ENCODE measurements at places on chromosomes 16 and 17.

DNA sequence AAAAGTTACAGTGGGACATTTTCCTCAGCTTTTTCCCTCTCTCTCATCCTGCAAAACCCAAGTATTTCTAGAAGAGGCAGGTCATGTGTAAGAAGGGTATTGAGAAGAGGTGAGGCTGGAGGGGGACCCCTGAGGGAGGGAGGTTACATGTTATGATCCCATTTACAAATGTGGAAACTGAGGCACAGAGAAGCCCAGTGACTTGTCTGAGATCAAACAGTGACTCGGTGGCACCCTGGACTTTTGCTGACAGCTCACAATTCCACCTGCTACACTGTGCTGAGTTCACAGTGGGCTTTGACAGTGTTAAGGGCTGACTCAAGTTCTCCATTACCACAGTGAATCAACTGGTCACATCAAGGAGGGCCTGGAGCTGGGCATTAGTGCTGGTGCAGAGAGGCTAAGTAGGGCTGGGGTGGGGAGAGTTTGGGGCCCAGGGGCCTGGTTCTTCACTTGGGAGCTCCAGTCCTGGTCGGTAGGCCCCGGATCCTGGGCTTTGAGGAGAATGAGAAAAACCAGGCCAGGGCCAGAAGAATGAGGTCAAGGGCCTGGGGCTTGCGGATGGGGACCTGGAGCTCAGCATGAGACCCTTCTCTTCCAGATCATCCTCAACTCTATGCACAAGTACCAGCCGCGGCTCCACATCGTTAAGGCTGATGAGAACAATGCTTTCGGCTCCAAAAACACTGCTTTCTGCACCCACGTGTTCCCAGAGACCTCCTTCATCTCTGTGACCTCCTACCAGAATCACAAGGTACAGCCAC, 26.0 kb downstream of the TBX4 start:
- DNase-seq: no peak

GRCh38 chr16:86597126-86597879, 19.0 kb downstream of the FOXL1 start:
- DNase-seq: no peak

GRCh38 chr17:2214047-2214928, 89.3 kb downstream of the SMG6 start:
- peak; percentile 85 for DNase-seq

DNA sequence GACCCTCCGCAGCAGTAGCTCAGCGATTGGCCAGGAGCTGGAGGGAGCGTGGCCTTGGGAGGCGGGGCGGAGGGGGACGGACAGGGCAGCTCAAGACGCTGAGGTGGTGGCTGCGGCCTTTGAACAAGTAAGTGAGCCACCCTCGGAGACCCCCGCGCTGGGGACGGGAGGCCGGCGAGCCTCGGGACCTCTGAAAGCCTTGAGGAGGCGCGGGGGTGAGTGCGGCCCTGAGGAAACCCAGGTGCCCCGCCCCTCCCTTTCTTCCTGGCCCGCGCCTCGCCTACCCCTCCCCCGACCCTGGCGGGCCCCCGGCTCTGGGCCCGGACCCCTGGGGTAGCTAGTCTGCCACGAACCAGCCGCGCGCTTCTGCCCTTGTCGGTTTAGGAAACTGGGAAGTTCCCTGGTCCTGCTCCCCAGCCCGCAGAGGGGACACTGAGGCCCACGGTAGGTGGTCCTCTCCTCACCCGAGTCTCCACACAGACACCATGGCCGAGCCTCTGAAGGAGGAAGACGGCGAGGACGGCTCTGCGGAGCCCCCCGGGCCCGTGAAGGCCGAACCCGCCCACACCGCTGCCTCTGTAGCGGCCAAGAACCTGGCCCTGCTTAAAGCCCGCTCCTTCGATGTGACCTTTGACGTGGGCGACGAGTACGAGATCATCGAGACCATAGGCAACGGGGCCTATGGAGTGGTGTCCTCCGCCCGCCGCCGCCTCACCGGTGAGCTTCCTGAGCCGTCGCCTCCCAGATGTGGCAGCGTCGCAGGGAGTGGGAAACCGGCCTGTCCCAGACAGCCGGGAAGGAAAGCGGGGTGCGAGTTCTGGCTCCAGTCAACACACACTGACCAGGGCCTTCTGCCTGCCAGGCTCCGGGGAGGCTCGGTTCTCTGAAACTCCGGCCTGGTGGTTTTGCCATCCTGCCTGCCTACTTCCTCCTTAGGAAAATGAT, at the start of gene MAPK7:
Gene MAPK7 (plus strand): TSS at position 83 of the 945 bp plus-strand sequence. CDS start 403 bp downstream, at position 486.
- DNase-seq: no peak

DNA sequence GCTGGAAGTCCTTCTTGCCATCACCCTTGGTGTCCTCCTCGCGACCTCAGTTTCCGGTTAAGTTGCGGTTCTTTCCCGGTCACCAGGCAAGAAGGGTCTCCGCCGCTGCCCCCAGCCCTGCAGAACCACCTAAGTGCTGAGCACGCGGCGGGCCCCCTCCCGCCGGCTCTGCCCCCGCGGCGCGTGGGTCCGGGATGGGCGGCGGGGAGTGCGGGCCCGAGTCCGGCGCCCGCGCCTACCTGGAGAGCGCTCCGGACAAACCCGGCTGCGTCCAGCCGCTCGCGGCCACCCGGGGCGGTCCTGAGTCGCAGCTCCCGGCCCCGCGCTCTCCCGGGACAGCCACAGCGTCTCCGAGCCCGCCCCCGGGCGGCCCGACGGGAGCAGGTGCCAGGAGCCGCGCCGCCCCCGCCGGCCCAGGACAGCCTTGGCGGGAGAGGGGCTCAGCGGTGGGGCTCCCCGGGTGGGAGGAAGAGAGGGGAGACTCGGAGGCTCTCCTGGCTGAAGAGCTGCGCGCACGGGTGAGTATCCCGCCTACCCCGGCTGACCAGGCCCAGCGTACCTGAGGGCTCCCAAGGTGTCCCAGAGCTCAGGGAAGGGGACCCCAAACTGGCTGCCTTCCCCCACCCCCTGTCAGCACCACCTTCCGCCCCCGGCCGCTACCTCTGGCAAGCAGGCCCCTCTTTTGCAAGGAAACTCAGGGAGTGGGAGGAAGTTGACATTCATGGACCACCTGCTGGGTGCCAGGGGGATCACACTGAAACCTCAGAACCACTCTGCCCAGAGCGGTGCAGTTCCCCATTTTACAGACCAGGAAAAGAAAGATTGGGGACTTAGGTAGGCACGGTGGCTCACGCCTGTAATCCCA, 22.2 kb upstream of the C17orf113 start:
- DNase-seq: no peak

DNA sequence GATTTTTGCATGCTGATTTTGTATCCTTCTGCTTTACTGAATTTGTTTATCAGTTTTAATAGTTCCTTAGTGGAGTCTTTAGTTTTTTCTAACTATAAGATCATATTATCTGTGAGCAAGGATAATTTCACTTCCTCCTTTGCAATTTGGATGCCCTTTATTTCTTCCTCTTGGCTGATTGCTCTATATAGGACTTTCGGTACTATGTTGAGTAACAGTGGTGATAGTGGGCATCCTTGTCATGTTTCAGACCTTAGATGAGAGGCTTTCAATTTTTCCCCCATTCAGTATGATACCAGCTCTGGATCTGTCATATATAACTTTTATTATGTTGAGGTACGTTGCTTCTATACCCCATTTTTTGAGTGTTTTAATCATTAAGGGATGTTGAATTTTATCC, 224.5 kb upstream of the CNTNAP4 start:
- no peak for DNase-seq

GRCh38 chr17:6035801-6036394, 34.3 kb upstream of the WSCD1 start:
- no peak for DNase-seq

- DNase-seq: no peak
Observed at GRCh38 chr17:51224402-51225262, 35.2 kb downstream of the MBTD1 start.

DNA sequence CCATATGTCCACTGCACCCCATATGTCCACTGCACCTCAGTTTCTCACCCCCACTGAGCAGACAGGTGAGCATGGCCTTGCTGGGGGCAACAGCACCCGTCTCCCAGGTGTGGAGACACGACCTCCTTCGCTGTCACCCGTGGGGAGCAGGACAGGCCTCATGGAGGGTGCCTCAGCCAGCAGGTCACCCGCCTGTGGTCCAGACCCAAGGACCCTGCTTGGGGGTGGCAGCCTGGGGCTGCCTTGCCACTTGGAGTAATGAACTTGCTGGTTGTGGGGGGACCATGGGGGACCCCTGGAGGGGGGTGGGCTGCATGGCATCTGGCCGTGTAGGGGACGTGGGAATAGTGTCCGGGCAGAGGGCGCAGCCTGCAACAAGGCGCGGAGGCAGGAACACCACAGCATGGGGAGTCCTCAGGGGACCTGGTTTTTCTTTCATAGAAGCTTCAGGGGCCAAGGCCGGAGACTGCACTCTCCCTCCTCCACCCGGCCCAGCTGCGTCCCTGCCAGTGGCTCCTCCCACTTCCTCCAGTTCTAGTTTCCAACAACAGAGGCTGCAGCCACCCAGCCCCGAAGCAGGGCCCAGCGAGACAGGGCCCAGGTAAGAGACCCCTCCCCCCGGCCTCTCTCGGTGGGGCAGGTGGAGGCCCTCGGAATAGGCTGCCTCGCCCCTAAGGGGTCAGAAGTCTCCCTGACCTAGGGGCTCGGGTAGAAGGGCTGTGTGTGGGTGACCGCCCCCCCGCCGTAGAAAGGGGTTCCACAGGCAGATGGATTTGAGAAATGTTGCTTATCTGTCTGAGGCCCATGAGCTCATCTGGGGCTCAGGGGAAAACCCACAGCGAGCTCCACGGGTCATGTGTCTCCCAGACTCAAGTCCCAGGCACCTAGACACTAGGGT, at the start of gene NHLRC4:
Gene NHLRC4 (plus strand): TSS at position 531 of the 898 bp plus-strand sequence. CDS start 1,043 bp downstream, outside the sequence.
- DNase-seq: no peak

GRCh38 chr17:73591296-73592078, 52.8 kb downstream of the SDK2 start:
- DNase-seq: no peak

- no peak for DNase-seq
Observed at GRCh38 chr17:42268236-42268635, 8.0 kb downstream of the STAT5B start.

DNA sequence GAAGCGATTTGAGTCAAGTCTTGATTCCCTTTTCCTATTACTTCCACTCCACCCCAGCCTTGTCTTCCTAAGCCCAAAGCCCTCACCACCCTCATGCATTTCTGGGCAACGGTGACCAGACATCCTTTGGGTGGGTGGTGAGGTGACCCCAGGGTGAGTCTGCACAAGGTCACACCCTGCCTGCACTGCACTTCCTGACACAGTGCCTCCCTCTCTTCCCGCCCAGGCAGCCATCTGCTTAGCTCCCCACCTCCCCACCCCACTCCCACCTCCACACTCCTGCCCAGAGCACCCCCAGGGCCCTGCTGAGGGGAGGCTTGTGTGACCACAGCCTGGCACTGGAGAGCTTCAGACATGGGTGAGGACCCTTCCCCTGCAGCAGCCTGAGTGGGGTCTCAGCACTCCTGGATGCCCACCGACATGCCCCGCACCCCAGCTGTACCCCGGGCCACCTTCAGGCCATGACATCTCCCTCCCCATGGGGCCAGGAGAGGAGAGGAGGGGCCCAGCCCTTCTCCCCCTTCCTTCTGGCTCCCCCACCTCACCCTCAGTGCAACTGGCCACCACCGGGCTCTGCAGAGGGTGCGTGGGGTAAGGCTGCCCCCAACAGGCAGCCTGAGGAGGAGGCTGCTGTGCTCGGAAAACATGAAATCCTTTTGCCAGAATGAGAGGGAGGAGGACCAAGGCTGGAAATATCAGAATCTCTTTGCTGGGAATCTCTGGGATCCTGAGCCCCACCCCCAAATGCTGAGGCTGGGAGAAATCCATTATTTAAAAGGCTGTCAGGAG, 68.6 kb downstream of the CCT6B start:
- no peak for DNase-seq

DNA sequence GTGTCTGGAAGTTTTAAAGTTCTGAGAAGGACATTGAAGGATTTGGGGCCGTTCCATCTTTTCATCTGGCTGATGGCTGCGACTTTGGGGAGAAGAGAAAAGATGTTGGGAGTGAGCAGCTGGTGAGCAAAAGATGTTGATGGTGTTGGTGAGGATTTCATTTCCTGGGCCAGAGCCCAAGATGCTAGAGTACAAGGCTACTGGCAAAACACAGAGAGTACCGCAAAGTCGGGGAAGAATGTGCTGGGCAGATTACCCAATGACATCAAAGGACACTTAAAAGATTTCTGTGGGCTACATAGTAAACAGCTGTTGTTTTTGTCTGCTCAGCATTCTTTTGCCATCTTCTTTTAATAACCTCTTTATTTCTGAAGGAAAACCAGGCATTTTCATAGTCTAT, 49.4 kb upstream of the GAS7 start:
- no peak for DNase-seq

DNA sequence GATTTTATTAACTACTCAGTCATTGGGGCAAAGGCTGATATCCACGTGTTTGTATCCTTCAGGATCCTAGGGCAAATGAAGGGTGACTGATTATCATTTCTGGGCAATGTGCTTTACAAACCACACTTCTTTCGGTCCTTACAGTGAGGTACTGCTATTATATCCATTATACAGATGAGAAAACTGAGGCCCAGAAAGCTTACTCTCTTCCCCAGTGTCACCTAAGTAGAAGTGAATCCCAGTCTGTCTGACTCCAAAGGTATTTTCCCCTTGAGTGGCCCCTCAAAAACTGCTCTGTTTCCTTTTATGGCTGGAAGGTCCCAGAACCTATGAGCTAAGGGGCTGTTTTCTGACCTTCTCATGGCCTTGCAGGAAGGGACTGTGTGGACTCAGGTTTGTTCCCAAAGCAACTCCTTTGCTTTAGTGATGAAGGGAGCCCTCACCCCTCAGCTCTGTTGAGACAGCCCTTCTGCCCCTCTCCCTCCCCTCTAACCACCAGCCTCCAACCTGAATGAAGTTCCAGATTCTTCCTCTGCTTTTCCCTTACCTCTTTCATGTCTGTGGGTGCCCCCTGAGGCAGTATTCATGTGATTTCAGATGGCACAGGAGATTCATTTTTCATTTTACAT, 27.4 kb upstream of the ADGRG1 start:
- DNase-seq: no peak

DNA sequence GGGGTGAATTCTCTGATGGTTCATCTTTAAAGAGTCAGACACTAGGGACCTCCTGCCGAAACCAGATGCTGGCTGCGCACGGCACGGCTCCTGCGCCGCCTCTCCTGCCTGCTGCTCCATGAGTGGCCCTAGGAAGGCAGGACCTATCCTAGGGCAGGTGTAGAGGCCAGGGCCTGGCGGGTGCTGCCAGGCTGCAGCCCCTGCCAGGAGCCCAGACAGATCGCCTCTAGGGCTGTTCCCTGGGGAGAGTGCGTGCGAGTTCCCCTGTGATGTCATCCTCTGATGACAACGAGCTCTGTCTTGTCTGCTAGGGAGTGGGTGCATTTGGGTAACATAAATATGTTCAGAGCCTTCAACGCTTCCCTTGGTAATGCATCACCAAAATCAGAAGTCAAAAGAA, 23.9 kb downstream of the SLC38A10 start:
- DNase-seq: no peak

DNA sequence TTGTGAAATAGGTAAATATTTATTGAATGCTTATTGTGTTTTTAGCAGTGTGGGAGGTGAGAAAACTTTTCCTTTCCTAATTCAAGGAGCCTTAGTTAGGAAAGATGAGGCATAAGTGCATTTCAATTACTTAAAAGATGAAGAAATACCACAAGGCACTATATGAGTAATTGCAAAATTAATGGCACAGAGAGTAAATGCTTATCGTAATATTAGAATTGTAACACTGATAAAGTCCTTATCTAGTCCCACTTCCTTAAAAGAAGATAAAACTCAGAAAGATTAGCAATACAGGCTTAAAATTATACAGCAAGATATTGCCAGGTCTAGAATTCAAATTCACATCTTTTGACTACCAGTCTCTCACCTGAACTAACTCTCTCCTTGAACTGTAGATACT, 232.6 kb upstream of the TBX2 start:
- no peak for DNase-seq

All from HFFc6 (cell line).